ENCODE measurements at places on chromosomes 12 and 14. TPM values are rescaled to one million over a fixed set of nuclear protein-coding genes. Genes with fewer than 3 reads are reported as not detected.

GRCh38 chr14:99317231-99318090, 45.5 kb upstream of the BCL11B start:
- DNase-seq, result no peak

GRCh38 chr12:132888852-132889251, 1.4 kb upstream of the CHFR start:
- no peak for DNase-seq

CLEC4D gene
- 0.43 TPM for polyA plus RNA-seq

GLT1D1 gene
- 2.0 TPM for polyA plus RNA-seq

GRCh38 chr14:33230021-33230420, 291.3 kb downstream of the NPAS3 start:
- no peak for DNase-seq

KIF21A gene
- 41.6 TPM for polyA plus RNA-seq

DNA sequence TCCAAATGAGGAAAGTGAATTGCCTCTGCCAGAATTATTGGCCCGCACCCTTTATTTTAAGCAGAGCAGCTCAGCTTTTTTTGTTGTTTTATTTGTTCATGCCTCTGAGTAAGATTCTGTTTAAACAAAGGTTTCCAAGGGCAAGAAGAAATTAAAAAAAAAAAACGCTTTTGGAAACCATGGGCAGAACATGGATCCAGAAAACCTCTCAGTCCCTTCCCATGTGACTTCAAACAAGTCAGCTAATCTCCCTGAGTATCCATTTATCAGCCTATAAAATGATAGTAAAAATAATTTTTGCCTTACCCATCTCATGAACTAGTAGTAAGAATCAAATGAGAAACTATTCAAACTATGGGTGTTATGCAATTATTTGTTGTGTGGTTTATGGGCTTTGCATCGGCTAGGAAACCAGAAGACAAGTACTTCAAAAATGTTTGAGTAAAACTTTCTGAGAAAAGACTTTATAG, 27.6 kb downstream of the KITLG start:
- DNase-seq, result no peak

- DNase-seq, result peak; percentile 44
Measured at GRCh38 chr12:52415870-52416750, 10.0 kb upstream of the KRT82 start.

- DNase-seq, result no peak
Measured at GRCh38 chr12:116194935-116195431, 82.5 kb downstream of the MED13L start.

CLEC1A gene
- 3.2 TPM for polyA plus RNA-seq

GRCh38 chr12:690466-690865, 27.2 kb upstream of the NINJ2 start:
- DNase-seq, result no peak

- no peak for DNase-seq
Measured at GRCh38 chr14:37972941-37973887, 234.5 kb upstream of the SSTR1 start.

- DNase-seq, result no peak
Measured at GRCh38 chr14:56273951-56274350, 155.7 kb downstream of the PELI2 start.

DNA sequence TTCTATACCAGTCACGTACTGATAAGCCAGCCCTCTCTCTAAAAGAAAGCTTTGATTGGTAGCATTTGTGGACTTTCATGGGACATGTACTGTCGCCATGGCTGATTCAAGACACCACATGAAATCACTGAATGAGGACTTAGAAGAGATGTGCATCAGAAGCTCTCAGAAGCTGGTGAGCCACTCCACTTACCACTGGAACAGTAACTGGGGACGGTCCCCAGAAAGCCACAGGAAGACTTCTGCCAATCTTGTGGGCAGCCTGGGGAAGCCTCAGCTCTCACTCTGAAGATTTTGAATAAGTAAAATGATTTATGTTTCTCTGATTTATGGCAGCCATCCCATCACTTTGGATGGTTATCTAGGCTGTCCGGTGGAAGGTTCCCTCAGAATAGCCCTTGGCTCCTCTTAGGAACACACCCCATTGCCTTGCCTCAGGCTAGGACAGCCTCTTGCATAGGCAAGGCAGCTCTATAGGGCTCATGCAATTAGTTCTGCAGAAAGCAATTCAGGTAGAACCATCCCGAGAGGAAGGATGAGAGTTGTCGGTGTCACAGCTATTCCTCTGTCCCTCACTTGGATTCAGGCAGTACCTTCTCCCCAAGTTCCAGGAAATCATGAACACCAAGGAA, 9.8 kb downstream of the DHRS1 start:
- DNase-seq, result no peak

C3AR1 gene
- 3.6 TPM for polyA plus RNA-seq

DNA sequence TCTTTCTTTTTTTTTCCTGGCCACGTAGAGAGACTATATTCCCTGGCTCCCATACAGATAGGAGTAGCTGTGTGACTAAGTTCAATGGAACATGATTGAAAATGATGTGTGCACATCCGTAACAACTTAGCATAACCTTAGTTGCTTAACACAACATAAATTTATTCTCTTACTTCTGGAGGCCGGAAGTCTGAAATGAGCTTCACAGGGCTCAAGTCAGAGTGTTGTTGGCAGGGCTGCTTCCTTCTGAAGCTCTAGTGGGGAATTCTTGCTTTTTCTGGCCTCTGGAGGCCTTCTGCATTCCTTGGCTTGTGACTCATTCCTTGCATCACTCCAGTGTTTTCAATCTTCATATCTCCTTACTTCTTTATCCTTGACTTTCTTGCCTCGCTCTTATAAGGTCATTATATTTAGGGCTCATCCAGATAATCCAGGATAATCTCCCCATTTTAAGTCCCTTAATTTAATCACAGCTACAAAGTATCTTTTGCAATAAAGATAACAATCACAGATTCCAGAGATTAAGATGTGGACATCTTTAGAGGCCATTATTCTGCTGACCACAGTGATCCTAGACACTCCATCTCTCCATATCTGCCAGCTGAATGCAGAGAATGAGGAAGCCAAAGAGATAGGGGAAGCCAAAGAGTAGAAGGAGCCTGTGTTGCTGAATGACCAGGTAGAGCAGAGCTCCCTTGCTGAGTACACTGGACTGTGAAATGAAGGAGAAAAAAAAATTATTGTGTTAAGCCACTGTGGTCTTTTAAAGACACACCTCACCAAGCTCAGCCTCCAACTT, 21.0 kb upstream of the SNX6 start:
- no peak for DNase-seq

- no peak for DNase-seq
Measured at GRCh38 chr12:111312016-111312415, 56.9 kb downstream of the PHETA1 start.

DNA sequence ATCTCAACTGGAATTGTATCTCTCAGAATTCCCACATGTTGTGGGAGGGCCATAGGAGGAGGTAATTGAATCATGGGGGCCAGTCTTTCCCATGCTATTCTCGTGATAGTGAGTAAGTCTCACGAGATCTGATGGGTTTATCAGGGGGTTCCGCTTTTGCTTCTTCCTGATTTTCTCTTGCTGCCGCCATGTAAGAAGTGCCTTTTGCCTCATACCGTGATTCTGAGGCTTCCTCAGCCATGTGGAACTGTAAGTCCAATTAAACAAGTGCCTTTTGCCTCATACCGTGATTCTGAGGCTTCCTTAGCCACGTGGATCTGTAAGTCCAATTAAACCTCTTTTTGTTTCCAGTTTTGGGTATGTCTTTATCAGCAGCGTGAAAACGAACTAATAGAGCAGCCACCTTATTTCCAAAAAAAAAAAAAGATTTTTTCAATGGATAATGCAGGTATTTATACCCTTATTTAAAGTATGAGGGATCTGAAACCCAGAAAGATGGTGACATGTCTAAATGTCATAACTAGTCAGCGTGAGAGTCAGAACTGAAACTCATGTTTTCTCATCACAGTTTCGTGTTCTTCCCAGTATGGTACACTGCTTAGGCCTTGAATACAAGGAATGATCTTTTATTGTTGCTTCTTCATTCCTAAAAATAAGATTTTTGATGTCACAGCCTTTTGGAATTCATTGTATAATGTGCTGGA, 89.6 kb downstream of the ERC1 start:
- no peak for DNase-seq

DNA sequence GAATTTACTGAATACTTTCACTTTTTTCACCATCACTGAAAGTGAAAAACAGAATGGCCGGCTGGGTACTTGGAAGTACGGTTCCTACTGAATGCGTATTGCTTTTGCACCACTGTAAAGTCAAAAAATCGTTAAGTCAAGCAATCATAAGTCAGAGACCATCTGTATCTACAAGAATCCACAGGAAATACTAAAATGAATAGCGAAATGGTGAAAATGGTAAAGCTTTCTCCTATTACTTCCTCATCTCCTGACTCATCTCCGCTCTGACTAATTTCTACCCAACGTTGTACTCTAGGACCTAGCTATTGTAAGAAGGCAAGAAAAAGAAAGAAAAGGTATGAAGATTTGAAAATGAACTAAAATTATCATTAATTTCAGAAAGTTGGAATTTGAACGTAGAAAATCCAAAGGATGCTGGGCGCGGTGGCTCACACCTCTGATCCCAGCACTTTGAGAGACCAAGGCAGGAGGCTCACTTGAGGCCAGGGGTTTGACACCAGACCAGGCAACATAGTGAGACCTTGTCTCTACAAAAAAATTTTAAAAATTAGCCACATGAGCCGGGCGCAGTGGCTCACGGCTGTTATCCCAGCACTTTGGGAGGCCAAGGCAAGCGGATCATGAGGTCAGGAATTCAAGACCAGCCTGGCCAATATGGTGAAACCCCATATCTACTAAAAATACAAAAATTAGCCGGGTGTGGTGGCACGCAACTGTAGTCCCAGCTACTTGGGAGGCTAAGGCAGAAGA, 5.3 kb upstream of the CDCA4 start:
- no peak for DNase-seq

GRCh38 chr14:103144085-103144484, 20.8 kb downstream of the TNFAIP2 start:
- no peak for DNase-seq

GLIPR1L1 gene
- polyA plus RNA-seq, result 0.24 TPM

STYK1 gene
- polyA plus RNA-seq, result 0.85 TPM

DNA sequence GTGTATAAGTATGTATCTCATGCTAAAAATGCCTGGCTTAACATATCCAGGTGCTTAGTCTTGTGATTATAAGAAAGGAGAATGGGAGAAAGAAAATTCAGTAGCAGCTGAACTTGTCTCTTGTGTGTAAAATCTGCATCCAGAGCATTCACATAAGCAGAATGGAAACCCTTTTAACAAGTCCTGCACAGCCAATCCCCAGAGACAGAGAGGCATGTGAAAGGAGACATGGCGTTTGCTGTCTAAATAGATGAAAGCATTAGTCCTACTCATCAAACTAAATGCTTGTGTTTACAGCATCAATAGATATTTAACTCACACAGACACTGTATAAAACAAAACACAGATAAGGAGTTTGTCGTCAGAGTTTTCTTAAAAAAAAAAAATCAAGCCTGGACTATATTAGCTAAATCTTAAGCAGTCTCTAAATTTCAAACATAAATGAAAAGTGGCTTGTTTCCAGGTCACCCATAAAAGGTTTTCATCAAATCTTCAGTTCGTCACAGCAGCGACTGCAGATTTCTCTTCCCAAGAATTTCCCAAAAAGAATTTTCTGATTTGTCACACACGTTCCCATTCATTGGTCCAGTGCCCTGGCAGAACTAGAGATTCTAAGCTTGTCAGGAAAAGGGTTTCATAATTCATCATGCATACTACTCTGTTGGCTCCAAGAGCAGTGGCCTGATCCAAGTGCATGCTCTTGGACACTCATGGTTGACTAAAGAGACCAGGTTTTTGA, 249.2 kb downstream of the BTG1 start:
- no peak for DNase-seq

ZDHHC22 gene
- polyA plus RNA-seq, result 0.41 TPM

- no peak for DNase-seq
Measured at GRCh38 chr14:25574628-25575325, 524.8 kb upstream of the STXBP6 start.

TAS2R7 gene
- polyA plus RNA-seq, result not detected

KLRC3 gene
- polyA plus RNA-seq, result 0.18 TPM

BICDL1 gene
- polyA plus RNA-seq, result 39.1 TPM

DNA sequence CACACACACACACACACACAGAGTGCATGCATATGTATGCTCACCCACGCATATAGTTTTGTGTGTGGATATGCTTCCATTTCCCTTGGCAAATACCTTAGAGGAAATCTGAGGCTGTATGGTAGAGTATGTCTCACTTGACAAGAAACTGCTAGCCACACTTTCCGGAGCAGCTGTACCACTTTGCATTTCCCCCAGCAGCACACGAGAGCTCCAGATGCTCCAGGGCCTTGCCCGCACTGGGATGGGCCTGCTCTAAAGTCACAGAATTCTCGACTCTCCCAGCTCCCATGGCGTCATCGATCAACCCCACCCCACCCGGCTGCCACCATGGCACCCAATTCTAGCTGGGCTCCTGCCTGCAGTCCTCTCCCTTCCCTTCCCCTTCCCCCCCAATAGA, 21.9 kb downstream of the CLMN start:
- no peak for DNase-seq

- no peak for DNase-seq
Measured at GRCh38 chr12:124380796-124381455, 86.0 kb downstream of the RFLNA start.

LYZ gene
- 21.5 TPM for polyA plus RNA-seq

PHC1 gene
- 61.1 TPM for polyA plus RNA-seq

GRCh38 chr14:70722418-70722817, 80.7 kb downstream of the TTC9 start:
- DNase-seq, result no peak

DNA sequence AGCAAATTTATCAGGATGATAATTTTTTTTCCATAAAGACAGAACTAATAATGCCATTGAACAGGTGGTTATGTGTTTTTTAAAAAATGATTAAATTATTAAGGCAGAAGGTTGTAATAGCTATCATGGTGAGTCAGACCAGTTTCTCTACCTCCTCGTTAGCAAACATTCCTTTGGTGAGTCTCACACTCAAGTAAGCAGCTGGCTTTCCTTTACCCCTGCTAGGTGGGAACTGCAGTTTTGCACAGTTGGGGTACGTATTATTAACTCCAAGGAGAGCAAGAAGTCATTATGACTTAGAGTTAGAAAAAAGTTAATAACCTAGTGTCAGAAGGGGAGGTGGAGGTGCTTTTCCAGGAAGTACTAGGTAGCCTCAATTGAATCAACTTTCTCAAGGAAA, 165.3 kb downstream of the SNAPC1 start:
- no peak for DNase-seq

All from right renal cortex interstitium (tissue), 3 donors.